Activated gamma-delta T cell treated with anti-CD3 and anti-CD28 coated beads, Interleukin-2, amount 50 U/mL, for 16 hours (primary cell): ENCODE measurements at places on chromosomes 5 and 9.

GRCh38 chr9:19445452-19445851, 36.6 kb downstream of the ACER2 start:
- no peak for DNase-seq

DNA sequence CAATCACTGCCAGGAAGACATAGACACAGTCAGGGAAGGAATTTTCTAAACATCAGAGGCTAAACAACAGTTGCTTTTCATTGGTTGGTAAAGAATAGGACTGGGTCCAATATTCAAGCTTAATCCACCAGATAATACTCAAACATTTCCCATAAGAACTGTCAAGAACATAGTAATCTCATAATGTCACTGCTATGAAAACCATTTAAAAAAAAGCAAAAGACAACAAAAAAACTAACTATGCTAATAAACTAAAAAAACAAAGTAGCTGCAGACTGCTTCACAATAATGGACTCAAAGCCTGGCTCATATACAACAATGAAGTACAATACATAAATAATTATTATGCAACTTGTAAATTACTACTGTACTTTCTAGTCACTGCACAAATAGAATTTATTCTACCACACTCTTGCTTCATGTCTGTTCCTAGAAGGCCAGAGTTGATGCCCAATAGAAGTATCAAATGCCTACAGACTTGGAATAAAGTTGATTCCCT, 148.7 kb downstream of the MLLT3 start:
- no peak for DNase-seq

GRCh38 chr9:78213712-78214111, 22.2 kb upstream of the CEP78 start:
- no peak for DNase-seq

- DNase-seq = no peak
Measured at GRCh38 chr9:85995599-85995998, 54.7 kb downstream of the NAA35 start.

DNA sequence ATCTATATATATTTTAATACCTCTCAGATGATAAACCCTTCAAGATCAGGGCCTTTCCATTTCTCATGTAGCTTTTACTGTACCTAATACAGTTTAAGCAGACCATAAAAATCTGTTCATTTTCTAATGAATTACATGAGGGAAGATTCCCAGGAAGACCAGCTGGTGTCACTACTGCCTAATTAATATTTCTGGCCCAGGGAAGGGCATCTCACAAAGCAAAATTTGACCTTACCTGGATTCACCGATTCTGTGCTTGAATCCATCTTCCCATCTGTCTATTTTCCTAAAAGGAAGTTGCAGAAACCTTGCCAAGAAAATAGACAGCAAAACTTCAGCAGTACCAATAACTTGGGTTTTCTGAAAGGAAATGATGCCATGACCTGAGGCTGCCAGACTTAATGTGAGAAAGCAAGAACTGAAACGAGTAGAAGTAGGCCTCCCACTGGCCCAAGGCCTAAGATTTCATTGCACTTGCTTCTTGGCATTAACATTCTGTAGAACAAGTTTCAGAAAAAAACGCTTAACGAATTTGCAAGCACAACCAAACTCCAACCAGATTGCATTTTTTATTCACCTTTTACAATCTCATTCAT, 83.0 kb upstream of the GLIS3 start:
- no peak for DNase-seq

DNA sequence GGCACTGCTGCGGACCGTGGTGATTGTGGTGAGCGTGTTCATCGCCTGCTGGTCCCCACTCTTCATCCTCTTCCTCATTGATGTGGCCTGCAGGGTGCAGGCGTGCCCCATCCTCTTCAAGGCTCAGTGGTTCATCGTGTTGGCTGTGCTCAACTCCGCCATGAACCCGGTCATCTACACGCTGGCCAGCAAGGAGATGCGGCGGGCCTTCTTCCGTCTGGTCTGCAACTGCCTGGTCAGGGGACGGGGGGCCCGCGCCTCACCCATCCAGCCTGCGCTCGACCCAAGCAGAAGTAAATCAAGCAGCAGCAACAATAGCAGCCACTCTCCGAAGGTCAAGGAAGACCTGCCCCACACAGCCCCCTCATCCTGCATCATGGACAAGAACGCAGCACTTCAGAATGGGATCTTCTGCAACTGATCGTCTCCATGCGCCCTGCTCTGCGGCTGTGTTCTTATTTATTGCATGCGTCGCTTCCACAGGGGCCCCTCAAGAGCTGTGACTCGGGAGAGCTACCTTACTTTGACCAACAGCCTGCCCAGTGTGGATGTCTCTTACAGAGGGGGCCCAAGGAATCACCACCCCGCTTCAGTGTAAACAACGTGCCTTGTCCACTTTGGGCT, 10.8 kb downstream of the S1PR3 start:
- DNase-seq = no peak

GRCh38 chr9:69386651-69387050, 61.6 kb downstream of the ENTREP1 start:
- no peak for DNase-seq
